ENCODE measurements at places on chromosomes 2 and 18.

GRCh38 chr2:165450156-165450555 lies 19.3 kb upstream of the CSRNP3 start:
- no peak for DNase-seq

GRCh38 chr2:56314371-56314770 lies 130.6 kb downstream of the CCDC85A start:
- DNase-seq, result no peak

DNA sequence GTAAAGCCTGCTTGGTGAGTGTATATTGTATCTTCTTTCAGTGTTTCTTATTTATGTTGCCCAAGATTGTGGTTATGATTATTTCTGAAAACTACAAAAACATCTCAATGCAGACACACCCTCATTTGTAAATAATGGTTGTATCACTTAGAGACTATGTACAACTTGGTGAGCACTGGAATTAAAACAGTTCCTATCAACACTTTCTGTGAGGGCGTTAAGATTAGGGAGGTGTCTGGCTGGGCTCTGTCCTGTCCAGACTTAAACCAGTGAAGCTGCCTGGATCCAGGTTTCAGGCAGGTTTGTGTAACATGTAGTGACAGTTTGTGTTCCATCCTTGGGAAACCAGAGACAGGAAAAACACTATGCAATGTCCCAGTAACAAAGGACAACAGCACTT lies 49.7 kb downstream of the CTAGE1 start:
- no peak for DNase-seq

DNA sequence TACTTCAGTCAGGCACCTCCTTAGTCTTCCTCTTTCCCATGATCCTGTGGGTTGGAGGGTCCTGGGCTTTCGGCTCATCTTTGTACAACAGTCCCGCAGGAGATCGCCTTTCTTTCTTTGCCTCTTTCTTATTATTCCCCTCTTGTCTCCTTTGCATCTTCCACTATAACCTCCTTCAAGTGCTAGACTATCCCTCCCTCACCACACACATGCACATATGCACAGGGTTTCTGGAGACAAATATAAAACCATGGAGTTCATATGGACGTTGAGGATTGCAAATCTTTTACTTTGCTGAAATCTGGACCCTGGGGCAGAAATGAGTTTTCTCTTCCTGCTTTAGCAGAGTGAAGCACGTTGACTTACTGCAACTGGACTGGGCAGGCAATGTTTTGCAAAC lies 80.3 kb downstream of the TMEM17 start:
- DNase-seq, result no peak

DNA sequence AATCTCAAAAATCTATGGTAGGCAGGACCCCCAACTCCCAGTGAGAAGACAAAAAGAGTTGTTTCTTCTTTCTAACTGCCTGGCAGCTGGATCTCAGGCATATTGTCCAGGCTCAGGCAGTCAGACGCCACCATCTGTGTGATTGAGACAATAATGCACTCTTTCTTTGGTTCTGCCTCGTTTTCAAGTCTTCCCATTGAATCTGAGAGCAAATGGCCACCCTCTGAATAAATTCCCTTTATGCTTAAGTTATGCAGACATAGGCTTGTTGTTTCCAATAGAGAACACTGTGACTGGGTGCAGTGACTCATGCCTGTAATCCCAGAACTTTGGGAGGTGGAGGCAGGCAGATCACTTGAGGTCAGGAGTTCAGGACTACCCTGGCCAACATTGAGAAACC lies 15.3 kb upstream of the CD207 start:
- DNase-seq, result peak; percentile 15

DNA sequence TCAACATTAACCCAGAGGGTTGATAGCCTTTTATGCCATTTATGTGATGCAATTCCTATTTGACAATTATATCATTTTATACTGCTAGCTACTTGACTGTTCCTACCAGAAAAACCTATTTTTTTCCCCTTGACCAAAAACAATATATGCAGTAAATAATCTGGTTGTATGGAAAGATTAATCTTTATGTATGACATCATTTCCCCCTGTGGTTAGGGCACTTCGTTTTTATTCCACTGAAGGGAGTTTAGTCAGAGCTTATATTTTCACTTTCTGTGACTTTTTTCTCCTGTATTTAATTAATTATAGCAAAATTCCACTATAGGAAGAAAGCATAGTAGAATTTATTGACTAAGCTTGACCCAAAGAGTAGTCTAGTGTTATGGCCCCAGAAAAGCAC lies 107.6 kb downstream of the HAUS1 start:
- DNase-seq, result no peak

DNA sequence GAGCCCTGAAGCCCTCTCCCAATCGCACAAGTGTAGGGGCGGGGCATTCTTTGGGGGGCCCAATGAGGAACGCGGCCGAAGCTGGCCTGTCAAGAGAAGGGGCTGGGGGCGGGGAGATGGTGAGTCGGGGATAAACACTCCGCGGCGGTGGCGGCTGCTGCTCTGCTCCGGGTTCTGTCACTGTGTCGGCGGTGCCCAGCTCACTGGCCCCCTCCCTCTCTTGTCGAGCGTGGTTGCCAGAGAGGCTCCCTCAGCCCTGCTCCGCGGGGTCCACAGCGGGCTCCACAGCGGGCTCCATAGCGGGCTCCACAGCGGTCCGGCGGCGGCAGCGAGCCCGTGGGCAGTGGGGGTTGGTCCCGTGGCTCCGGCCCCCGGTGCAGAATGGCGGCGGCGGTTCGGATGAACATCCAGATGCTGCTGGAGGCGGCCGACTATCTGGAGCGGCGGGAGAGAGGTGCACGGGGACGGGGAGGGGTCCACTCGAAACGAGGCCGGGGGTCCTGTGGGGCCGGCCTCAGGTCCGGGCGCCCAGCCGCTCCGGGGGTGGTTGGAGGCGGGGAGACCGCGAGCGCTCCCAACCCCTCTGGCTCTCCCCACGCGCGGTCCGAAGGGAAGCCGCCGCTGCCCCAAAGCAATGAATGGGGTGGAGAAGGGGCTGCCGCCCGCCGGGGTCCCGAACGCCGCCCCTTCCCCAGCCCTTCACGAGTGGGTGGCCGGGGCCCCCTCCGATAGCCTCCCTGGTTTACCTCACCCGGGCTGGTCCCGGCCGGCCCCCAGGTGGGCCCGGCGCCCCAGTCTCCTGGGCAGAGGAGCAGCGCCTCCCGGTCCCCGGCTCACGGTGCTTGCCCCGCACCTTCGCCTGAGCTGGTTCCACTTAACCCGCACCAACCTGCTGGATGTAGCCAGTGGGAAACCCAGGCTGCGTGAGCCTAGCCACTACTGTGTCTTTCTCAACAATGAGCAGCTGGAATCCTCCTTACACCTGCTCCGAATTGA lies at the start of gene MXD1:
Gene MXD1 (plus strand): TSS at position 160 of the 996 bp plus-strand sequence. CDS start 222 bp downstream, at position 382.
- peak; percentile 63 for DNase-seq

- DNase-seq, result no peak
Observed at GRCh38 chr2:221322741-221323140, 249.4 kb downstream of the EPHA4 start.

GRCh38 chr18:65628390-65628789 lies 122.4 kb upstream of the CDH7 start:
- no peak for DNase-seq

DNA sequence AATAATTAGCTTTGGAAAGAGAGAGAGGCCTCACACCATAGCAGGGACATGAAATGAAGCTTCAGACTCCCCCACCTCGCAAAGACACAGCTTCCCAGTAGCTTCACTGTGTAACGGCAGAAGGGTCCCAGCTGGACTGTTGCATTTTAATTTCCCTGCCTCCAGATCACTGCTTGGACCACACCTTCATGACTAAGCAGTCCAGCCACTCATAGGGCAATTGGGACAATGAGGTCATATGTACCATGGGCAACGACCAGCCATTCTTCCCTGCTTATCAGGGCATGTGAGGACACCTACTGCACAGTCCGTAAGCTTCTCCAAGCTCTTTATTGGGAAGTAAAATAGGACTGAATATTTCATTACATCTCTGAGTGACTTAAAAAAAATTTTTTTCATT lies 183.0 kb downstream of the MREG start:
- DNase-seq, result no peak

DNA sequence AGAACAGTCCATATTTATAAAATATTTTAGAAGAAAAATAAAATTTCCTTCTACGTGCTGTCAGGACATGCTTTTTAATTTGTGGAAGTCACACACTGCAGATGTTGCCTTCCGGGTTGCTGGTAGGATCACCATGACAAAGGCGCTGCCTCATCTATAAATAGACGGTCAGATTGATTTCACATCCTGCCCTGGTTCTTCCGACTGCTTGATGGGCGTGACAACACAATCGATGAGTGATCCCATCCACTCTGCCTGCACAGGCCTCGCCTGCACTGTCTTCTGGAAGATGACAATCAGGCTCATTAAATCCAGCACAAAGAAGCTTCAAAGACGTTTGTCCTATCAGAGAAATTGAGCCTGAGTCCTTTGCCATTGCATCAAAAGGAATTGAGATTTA lies 318.9 kb upstream of the TRIB2 start:
- DNase-seq, result no peak

DNA sequence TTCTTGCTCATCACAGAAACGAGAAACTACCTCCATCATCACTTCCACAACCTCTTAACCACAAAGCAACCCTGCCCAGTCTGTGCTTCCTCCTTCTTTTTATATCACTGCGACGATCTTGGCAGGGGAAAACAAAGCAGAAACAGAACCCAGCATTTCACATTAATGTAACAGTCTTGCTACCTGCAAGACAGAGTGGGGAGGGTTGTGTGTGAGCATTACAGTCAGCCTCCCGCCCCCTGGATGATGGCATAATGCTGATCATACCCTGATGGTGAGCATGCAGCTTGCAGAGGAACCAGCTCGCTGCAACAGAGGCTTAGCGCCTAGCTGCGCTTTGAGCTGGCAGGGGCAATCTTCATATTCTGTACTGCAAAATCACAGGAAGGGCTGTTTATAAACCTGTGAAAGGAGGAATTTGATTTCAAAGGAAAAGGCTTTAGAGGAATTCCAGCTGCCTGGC lies 376.1 kb downstream of the IRS1 start:
- peak; percentile 58 for DNase-seq

- no peak for DNase-seq
Observed at GRCh38 chr2:156625360-156626170, 189.4 kb downstream of the GPD2 start.

DNA sequence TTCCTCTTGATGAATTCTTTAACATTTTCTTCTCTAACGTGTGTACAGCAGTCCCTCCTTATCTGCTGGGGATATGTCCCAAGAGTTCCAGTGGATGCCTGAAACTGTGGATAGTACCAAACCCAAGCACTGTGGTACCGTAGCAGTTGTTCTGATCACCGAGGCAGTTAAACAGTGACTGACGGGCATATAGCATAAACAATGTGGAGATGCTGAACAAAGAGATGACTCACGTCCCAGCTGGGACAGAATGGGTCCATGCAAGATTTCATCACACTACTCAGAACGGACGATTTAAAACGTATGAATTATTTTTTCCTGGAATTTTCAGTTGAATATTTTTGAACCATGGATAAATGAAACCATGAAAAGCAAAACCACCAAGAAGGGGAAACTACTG lies 54.5 kb upstream of the SPAG16 start:
- DNase-seq, result no peak

- DNase-seq, result no peak
Observed at GRCh38 chr18:75745147-75745546, 317.6 kb upstream of the SMIM21 start.

DNA sequence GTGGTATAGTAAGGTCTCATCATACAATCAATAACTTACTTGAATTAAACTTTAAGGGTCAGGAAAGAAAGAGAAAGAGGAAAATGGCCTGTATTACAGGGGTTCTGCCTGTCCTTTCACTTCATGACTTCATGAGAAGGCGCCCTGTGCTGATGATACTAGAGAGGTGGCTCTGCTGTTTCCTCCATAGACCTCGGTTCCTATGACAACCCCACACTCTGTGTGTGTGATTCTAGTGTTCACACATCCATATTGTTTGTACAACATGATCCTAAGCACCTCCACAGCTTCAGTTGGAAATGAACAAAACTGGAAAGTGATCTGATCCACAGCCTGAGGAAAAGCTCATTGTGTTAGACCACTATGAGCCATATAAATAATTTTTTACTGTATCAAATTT lies 7.0 kb upstream of the REEP1 start:
- DNase-seq, result no peak

DNA sequence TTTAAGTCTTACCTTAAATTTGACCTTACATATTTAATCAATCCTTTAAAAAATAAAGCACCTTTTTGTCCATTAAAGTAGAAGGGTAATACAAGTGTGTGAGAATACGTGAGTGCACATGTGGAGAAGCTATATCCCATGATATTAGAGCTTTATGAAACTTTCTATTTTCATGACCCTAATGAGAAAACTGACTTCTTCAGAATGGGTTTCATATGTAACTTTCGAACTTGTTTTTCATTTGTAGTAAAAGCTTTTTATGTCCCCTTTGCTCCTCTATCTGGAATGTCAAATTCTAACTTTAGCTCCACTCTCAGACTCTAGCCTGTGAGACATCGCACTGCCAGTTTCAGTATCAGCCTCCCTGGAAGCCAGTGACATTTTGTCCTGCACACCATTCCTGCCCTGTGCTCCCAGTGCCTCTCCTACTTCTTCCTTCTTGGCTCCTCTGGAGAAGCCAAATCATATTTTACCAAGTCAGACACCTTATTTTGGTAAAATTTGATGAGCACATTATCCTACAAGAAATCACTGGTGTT lies 42.0 kb downstream of the MAPRE2 start:
- no peak for DNase-seq

DNA sequence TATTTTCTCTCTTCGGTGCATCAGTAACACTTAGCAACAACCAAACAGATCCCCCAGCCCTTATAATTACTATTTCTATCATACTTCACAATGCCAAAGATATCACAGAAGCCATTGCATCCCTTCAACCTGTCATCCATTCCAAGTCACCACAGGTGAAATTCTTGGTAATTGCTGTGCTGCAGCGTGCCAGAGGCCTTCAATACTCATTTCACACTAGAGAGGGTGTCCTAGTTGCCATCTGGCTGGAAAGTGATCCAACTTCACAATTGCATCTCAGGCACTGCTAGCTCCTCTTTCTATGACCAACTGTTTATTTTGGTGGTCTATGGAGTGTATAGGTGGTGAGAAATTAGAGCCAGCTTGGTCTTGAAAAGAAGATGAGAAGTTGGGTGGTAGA lies 131.2 kb downstream of the NUP35 start:
- no peak for DNase-seq

- no peak for DNase-seq
Observed at GRCh38 chr2:191108331-191108730, 42.5 kb downstream of the STAT4 start.

GRCh38 chr2:146214394-146214929 lies 1630.4 kb upstream of the ACVR2A start:
- DNase-seq, result no peak

DNA sequence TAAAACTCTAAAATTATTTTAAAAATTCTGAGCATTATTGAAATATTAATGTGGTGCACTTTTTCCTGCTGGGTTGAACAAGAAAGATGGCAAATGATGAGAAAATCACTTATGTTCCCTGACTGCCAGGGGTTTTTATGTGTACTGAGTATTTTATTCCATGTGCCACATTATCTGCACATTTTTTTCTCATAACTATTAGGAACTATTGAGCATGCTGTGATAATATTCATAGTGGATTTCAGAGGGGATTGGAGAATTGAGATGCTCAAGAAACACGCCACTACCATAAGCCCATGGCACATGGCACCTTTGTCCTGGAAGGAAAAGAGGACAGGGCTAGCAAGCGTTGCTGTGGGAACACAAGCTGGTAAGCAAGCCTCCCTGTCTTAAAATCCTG lies 478.5 kb upstream of the GYPC start:
- DNase-seq, result no peak

- DNase-seq, result no peak
Observed at GRCh38 chr2:160277151-160277550, 77.1 kb upstream of the ITGB6 start.

Measured in endodermal cell (in vitro differentiated cells).